Tongue (tissue), 3 donors: ENCODE measurements at places on chromosomes 16 and 17. TPM values are rescaled to one million over a fixed set of nuclear protein-coding genes. Genes with fewer than 3 reads are reported as not detected.

GRCh38 chr17:1899403-1900000, 69.7 kb downstream of the RPA1 start:
- DNase-seq = no peak

- DNase-seq = no peak
These were observed 2.2 kb upstream of the NF1 start for GRCh38 chr17:31092475-31093064.

- DNase-seq = peak; percentile 76
These were observed 2.8 kb downstream of the PLCD3 start for GRCh38 chr17:45129426-45129939.

DNA sequence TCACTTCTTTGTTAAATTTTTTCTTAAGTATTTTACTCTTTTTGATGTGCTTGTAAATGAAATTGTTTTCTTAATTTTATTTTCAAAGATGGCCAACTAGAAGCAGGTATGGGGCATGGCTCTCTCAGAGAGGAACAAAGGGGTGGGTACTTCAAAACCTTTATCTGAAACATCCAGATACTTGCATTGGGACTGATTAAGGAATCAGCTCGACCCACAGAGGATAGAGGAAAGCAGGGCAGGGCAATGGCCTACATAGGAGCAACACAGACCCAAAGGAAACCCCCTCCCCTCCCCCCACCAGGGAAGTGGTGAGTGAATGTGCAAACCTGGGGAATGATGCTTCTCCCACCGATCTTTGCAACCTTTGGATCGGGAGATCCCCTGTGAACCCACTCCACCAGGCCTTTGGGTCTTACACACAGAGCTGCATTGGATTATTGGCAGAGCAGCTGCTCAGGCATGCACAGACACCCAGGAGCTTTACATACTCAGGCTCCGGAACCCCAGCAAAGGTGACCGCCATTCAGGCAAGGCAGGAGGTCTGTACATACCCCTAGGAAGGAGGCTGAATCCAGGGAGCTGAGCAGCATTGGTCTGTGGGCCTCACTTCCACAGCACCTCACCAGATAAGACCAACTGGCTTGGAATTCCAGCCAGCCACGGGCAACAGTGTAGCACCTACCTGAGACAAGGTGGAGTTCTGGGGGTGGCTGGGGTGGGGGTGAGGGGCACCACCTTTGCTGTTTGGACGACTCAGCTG, 3.0 kb upstream of the CCR7 start:
- DNase-seq = no peak

Gene SHBG
- total RNA-seq = not detected

Gene LLGL2
- 19.9 TPM for total RNA-seq
